Activated CD4-positive, alpha-beta T cell treated with anti-CD3 and anti-CD28 coated beads for 36 hours (primary cell): ENCODE measurements at places on chromosomes 12 and 14.
A peak's percentile ranks its signal among the peaks of the same experiment; 100 is the strongest.

DNA sequence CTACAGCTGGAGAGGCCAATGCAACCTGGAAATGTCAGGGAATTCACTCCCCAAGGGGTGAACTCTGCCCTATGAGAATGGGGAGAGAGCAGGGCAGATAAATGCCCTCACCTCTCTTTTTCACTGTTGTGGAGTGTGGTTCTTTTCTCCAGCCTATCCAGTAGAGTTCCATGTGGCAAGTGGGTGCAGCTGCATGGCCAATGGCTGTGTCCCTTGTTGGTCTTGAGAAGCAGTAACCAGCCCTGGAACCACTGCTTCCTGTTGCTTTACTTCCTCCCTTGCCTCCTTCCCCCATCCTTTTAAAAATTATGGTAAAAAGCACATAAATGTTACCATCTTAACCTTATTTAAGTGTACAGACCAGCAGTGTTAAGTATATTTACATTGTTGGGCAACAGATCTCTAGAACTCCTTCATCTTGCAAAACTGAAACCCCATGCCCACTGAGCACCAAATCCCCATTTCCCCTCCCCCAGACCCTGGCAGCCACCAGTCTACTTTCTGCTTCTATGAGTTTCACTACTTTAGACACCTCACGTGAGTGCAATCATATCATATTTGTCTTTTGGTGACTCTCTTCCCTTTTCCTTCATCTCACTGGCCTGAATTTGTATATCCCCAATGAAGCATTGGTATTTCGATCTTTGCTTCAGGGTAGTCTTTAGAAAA lies 77.0 kb upstream of the GRIP1 start:
- no peak for DNase-seq

DNA sequence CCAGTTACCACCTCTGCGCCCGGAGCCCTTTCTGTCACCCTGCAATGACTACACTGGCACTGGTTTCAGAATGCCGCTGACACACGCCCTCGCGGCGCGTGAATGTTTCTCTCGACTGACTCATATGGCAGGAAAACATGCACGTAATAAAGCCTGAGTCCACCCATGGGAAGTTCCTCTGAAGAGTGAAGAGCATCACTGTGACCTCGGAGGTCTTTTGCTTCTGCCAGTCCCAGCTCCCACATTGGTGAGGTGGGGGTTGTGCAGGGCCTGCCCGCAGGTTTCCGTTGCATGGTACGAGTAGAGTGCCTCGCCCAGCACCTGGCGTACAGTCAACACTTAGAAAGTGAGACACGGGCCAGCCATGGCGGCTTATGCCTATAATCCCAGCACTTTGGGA lies 11.1 kb upstream of the SLC6A12 start:
- peak; percentile 23 for DNase-seq

- DNase-seq: peak; percentile 84
Observed at GRCh38 chr14:96100161-96101064, 61.3 kb downstream of the C14orf132 start.

DNA sequence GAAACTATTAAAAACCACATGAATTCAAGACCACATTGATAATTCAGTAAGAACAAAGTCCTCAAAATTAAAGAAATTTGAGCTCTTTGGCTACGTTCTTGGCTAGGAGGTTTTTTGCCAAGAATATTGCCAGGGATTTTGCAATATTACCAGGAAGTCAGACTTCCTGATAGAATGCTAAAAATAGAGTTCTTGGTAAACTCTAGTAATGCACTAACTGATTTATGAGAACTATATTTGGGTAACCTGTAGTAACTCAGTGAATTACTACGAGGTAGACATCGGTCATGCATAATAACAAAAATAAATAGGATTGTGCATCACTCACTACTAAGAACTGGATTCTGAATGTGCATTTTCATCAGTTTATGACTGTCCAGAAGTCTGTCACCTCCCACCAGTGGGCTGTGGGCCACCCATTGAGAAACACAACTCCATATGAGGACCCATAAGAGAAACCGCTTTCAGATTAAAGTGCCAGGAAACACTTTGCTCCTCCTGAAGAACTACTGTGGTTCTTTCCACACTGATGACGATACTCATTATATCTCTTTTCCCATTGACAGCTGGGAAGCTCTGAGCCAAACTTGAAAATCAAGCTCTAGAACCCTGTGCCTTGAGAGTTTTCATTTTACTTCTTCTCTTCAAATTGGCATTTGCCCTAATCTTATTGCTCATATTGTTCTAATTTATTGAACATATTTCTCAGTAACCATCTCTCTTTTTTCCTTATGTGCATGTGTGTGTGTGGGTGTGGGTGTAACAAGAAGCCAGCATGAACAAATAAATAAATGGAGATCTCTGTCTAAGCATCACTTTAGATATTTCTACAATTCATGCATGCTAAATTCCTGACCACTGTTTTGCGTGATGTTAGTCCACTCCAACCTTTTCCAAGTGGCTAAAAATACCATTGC lies 116.6 kb downstream of the BCL11B start:
- no peak for DNase-seq

DNA sequence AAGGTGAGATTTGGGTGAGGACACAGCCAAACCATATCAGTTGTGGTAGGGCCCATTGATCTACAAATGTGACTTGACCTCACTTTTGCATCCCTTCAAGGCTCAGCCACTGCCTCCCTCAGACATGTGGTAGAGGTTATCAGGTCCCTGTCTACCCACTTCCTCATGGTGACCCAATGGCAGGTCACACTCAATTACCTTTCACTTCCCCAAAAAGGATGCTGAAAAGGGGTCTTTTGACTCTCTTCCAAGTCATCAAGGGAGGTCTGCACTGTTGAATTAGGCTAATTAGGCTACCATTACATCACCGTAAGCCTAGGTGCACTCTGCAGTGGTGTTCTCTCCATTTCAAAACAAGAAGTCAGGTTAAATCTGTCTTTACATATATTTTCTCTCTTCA lies 22.6 kb upstream of the DRAM1 start:
- no peak for DNase-seq
